ENCODE measurements at places on chromosomes 4 and X.

- no peak for DNase-seq
These were observed 30.9 kb downstream of the NIPAL1 start for GRCh38 chr4:48047421-48047844.

- peak; percentile 43 for DNase-seq
These were observed 855 bp downstream of the GPRASP2 start for GRCh38 chrX:102712981-102713625.

DNA sequence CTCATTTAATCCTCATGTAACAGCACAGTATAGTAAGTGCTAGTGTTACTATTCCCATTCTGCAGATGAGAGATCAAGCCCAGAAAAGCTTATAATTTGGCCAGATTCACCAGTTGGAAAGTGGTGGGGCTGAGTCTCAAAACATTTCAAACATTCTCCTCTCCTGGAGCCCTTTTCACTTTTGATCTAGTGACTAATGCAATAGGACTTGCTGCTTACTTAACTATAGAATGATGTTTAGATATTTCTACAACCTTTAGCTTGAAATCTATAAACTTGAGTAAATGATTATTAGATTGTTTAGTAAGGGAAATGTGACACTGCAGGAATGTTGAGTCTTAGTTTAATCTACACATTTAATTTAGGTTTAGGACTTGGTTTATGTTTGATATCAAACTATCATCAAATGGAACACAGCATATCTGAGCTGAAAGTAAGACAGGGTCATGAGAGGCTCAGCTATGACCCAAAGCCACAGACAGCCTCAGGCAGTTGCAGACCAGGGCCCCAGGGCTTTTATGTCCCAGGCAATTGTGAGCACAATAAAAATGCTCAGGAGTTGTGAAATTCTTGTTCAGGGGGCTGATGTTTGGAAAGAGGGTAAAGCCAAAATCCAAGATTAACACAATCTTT is 199.5 kb upstream of the HS3ST1 start:
- no peak for DNase-seq

DNA sequence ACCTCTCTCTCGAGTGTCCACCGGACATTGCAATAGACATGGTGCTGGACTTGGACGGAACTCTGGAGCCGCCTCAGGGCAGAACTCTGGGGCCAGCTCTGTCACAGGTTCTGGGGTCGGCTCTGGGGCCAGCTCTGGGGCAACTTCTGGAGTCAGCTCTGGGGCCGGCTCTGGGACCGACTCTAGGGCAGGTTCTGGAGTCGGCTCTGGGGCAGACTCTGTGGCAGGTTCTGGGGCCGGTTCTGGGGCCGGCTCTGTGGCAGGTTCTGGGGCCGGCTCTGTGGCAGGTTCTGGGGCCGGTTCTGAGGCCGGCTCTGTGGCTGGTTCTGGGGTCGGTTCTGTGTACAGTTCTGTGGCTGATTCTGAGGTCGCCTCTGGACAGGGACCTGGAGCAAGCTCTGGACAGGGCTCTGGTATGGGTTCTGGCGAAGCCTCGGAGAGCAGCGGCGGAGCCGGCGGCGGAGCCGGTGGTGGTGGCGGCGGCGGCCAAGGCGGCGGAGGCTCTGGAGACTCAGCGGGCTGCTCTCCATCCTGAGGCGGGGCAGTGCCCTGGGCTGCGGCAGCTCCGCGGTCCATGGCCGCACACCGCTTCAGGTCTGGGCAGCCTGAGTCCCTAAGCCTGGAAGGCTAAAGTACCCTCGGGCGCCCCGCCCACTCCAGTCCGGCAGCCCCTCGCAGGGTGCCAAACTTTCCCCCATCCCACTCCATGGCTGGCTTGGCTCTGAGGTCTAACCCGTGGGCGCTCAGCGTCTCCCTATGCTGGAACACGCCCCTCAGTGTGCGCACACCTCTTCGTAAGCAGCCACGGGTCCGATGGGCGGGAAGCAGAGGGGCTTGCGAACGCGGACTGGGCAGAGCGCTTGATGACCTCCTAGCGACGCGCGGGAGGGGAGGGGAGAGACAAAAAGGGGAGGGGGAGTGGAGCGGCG is at the start of gene DGKK:
Gene DGKK, minus strand, starts transcription at position 723 of the 929 bp plus-strand sequence. Its CDS starts 147 bp downstream, at position 576.
- DNase-seq = no peak

DNA sequence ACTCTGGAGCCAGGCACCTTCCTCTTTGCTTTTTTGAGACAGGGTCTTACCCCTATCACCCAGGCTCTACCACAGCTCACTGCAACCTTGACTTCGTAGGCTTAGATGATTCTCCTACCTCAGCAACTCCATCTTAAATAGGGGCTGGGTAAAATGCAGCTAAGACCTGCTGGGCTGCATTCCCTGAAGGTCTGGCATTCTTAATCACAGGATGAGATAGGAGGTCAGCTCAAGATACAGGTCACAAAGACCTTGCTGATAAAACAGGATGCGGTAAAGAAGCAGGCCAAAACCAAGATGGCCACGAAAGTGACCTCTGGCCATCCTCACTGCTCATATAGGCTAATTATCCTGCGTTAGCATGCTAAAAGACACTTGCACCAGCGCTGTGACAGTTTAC is 770.8 kb upstream of the PRKX start:
- DNase-seq = no peak

DNA sequence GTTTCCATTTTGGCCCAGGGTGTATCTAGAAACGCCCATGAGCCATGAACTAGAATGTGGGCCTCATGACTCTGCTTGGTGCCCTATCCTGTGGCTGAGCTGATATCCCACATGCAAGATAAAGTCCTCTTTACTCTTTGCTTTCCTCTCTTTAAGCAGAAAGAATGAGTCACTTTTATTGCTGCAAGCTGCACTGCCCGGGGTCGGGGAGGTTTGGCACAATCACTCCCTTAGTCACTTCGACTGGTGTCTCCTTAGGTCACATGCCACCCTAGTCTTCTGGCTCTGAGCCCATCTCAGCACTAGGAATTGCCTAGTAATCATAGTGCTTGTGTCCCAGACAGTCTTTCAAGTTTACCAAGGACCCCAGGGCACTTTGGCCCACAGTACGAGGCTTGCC is 75.1 kb upstream of the CXorf66 start:
- no peak for DNase-seq

DNA sequence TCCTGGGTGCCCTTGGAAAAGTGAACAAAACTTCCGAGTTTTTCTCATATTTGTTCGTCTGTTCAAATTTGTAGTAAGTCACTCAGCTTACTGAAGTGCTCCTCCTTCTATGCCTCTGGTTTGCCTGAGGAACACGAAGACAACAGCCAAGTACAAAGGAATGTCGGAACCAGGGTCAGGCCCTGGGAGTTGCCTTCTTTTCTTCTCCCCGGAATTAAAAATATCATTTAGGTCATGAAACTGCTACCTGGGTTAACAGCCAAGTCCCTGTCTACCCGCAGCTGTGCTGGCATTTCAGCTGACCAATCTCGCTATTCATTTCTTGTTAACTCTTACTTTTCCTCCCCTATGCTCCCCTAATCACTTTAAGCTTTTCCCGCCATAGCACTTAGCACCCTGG is 137.6 kb upstream of the TEX13D start:
- no peak for DNase-seq
